Cortex of kidney (tissue), 1 donor: ENCODE measurements at places on chromosomes 6 and 20.

GRCh38 chr6:25478973-25479372 lies 173.0 kb upstream of the SCGN start:
- no peak for DNase-seq

DNA sequence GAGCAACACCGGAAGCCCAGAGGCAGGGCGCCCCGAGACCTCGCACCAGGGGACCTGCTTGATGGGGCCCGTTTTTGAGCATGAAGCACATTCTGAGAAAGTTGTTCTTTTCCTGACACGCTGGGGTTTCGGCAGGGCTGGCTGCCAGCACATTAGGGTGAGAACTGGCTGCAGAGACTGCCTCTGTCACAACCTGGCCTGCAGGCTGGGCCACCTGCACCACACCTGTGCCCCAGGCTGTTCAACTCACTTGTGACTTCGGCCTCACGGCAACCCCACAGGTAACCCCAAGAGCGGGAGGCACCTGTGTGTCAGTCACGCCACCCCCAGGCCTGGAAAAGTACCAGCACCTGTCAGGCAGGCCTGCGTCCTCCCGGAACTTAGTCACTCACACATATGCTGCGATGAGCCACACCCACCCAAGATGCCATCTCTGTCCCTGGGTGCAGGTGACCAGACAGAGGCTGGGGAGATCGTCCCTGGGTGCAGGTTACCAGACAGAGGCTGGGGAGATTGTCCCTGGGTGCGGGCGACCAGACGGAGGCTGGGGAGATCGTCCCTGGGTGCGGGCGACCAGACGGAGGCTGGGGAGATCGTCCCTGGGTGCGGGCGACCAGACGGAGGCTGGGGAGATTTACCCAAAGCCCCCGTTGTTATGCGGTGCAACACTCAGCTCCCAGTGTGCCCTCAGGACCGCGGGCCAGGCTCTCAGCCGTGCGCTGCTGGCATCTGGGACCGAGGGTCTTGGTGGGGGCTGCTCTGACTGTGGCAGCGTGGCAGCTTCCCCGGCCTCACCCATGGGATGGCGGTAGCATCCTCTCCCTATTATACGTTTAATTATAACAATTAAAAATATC lies 82.5 kb upstream of the BHLHE23 start:
- DNase-seq: no peak

DNA sequence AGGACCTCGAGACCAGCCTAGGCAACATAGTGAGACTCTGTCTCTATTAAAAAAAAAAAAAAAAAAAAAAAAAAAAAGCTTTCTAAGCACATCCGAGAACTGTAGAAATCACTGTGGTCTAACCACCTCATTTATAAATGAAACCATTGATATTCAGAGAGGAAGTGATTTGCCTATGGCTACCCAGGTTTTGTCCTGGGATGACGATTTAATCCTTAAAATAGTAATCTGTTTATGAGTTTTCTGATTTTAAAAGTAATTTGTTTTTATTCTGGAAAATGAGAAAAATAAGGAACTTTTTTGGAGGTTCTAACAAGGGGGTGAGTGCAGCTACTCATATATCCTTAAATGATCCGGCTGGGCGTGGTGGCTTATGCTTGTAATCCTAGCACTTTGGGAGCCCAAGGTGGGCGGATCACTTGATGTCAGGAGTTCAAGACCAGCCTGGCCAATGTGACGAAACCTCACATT lies 6.5 kb upstream of the BTN3A2 start:
- DNase-seq: no peak

GRCh38 chr6:1695546-1696462 lies 86.1 kb downstream of the FOXC1 start:
- no peak for DNase-seq

DNA sequence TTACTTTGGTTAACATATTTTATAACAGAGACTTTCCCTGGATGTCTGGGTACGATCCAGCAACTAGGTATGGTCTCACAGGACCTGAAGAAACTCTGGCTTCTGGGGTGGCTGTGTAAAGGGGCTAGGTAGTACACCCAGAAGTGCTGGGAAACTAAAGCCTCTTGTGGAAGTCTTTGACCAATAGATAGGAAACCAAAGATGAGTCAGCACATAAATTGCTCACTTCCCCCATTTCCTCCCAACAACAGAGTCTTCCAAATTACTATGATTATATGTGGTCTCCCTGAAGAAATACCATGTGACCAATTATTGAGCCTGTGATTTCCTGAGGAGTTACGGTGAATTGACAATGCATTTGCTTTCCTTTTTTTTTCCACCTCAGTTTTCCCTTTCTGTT lies 26.8 kb upstream of the TBX18 start:
- no peak for DNase-seq

GRCh38 chr6:132446141-132446854 lies 45.0 kb upstream of the MOXD1 start:
- DNase-seq: no peak

- no peak for DNase-seq
Measured at GRCh38 chr20:43183536-43184070, 6.1 kb downstream of the PTPRT start.

DNA sequence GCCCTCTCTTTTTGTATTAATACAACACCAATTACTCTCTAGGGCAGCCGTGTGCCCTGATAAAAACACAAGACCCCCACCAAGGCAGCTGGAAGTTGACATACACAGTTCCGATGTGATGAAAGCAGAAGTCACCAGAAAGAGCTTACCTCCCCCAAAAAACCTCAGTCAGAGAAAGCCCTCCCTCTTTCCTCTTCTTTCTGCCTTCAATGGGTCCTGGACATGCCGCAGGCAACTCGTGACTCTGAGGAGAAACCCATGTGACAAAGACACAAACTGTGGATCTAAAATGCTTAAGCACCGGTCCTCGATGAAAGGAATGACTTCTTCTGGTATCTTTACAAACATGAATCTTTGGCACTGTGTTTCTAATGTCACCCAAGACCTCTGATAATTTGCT lies 117.7 kb upstream of the CCDC28A start:
- no peak for DNase-seq

- DNase-seq: no peak
Measured at GRCh38 chr6:158713469-158713868, 63.6 kb downstream of the SYTL3 start.

DNA sequence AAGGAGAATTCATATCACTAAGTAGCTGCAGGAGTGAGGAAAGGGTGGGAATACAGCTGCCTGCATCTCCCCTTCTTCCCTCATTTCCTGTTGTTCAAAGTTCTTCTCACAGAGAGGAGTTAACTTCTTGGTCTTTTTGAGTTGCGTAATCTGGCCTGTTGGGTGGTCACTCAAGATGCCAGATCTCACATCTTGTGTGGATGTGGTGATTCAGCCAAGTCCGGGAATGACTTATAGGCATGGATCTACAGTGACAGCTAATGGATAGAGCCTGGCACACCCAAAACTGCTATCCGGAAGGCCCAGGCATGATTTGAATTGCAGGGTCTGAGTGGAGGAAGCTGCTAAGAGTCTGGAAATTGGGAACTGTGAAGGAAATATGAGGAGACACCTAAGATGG lies 100.2 kb upstream of the SLC35B3 start:
- DNase-seq: no peak

DNA sequence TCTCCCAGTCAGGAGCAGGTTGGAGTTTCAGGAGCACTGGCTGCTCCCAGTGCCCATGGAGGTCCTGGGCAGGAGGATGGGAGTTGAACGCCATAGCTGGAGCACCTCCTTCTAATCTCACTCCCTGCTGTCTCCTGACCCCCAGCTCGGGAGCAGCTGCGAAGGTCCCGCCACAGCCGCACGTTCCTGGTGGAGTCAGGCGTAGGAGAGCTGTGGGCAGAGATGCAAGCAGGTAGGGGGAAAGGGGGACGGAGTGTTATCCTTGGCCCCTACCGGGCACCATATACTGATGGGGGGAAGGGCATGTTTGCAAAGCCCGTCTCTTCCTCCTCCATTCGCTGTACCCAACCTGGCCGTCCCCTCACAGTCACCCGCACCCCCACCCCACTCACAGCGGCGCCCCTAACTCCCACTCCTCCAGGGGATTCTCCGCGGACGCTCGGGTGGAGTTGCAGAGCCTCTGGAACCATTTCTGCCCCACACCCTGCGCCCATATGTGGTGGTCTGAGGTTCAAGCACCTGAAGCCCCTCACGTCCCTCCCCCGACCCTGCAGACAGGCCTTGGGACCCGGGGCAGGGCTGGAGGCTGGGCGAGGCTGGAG lies 16.7 kb downstream of the HSPA12B start:
- DNase-seq: no peak

DNA sequence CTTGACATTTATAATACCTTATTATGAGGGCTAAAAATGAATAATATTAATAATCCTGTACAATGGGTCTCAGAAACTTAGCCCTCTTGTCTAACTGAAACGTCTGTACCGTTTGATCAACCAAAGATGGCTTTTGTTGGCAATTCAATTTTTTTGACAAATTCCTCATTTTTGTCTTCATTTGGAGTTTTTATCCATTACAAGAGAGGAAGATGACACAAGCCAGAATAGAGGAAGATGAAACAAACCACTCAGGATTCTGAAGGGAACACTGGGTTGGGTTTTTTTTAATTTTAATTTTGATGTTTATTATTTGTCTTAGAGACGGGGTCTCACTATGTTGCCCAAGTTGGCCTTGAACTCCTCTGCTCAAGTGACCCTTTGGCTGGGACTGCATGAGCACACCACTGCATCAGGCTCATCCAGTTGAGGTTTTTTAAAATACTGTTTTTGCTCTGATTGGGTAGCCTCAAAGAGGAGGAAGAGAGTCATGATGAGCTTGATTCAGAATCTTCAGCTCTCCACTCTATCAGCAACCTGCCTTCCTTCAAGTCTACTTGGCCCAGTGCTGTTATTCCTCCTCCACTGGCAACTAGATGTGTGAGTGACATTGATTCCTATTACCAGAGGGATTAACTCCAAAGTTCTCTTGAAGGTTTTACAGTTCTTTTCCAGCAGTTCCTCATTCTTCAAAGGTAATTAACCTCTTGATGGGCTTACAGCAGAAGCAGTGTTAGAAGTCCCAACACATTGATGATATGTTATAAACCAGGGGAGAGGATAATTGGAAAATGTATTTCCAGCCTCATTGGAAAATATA lies 71.3 kb downstream of the ATXN1 start:
- no peak for DNase-seq

DNA sequence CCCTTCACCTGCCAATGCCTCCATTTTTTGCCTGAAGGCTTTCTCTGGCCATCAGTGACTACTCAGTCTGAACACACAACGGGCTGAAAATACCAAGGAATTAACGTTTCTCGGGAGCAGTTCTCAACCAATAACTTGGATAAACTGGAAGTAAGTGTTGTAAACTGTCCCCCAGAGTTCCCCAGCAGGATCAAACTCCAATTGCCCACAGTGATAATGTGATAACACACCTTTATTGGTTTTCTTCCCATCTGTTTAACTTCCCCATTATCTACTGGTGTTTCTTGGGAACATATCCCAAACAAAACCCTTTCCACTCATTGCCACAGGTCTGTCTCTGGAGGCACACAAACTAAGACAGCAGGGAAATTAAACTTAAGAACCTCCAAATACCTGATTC lies 21.8 kb upstream of the FAM135A start:
- DNase-seq: no peak

GRCh38 chr20:44309763-44310663 lies 989 bp downstream of the FITM2 start:
- no peak for DNase-seq
